ENCODE measurements at places on chromosomes 1 and 21.

GRCh38 chr21:45926281-45926680 lies 55.3 kb upstream of the COL6A1 start:
- DNase-seq = no peak

DNA sequence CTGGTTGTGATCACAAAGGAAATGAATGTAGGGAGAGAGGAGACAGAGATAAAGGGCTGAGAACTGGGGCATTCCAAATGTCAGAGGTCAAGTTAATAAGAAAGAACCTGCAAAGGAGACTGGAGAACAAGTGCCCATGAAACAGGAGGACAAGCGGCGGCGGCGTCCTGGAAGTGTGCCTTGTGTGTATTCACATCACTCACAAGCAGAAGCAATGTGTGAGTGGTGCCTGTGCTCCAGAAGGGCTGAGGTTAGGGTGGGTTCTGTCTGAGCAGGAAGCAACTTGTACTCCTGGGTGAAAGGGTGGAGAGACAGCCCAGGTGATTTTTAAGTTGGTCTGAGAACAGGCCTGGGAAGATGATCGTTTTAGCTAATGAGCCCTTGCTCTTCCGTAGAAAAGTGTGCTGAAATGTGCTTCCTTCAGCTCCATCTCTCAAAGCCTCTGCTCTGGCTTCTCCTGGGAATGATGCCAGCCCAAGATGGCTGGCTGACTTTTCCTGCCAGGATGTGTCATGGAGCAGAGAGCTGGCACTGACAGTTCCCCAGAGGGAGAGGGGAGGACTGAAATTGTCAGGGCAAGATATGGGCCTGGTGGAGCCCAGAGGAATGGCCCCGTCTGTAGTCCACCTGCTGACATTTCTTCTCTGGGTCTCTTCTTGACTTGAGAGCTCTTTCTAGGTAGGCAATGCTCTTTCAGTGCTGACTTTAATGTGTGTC lies 25.1 kb upstream of the PLEKHA6 start:
- no peak for DNase-seq

GRCh38 chr21:38293113-38293512 lies 36.3 kb downstream of the KCNJ15 start:
- DNase-seq = no peak

GRCh38 chr1:203072911-203073310 lies 12.9 kb downstream of the MYOG start:
- DNase-seq = no peak

DNA sequence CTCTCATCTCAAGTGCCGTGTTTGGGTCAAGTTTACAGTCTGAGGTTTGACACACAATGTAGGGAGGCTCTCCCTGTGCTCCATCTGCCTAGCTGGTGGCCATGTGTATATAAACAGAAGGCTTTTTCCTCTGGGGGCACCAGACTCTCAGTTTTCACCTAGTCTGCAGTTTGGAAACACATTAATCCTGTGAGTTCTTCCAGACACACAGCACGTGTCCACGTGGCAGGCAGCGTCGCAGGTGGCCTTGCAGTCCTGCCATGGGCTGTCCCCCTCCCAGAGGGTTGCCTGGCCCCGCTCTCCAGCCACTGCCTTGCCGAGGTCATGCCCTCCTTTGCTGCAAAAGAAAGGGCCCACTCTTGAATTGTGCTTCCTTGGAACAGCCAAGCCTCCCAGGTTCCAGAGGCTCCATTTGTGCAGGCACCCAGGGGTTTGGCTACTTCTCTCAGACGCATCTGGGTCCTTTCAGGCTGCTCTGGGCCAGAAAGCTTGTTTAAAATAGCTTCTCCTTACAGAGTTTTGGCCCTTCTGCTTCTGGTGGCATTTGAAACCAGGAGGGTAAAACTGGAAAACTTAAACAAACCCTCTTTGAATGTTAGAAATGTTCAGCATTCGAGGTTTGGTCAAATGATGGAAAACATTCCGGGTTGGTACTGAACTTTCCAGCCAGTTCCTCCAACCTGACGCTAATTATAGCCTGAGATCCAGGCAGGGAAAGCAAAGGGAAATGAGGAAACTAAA lies 4.4 kb upstream of the RUNX1 start:
- no peak for DNase-seq

DNA sequence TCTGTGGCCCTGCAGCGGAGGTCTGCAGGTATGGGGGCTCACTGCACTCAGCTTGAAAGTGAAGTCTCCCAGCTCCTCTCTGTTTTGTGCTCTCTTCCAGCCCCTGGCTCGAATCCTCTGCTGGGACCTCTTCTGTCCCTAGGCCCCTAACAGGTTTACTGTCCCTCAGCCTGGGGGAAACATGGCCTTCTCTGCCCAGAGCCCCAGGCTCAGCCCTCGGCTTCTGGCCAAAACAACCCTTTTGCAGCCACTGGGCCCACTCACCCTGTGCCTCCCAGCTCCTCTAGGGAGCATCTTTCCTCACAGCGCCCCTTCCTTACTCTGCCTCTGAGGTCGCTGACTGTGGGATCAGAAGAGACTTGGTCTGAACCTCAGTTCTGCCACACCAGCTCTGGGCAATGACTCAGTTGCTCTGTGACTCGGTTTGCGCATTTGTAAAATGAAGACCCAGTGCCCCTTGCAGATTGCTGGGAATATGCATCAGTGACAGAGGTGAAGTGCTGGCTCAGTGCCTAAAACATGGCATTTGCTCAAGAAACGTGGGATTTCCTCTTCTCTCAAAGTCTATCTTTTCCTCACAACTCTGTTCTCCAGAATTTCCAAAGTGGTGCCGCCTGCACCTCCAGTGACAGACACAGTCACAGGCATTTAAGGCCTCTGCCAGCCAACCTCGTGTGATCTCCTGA lies 26.5 kb upstream of the TENT5C start:
- no peak for DNase-seq

DNA sequence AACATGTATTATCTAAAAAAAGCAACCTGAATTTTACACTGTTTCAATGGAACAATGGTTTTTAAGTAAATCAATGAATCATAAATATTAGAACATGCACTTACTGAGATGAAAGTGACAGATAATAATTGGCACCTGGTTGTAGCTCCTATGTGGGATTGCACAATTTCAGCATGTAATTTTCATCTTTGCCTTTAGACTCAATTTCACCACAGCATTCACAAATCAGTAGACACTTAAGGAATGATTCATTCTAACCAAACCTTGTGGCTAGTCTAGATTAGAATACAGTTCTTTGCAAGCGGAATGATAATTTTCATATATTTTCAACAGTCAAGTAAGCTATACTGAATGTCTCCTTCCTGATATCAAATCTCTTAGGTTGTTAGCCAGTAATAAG lies 853.4 kb downstream of the KCNT2 start:
- no peak for DNase-seq

- no peak for DNase-seq
These were observed 64.7 kb downstream of the VPS26C start for GRCh38 chr21:37202221-37203110.

GRCh38 chr1:162091681-162092524 lies 22.4 kb downstream of the NOS1AP start:
- DNase-seq = no peak

- DNase-seq = no peak
These were observed 17.2 kb downstream of the KRTAP10-1 start for GRCh38 chr21:44522753-44523204.

DNA sequence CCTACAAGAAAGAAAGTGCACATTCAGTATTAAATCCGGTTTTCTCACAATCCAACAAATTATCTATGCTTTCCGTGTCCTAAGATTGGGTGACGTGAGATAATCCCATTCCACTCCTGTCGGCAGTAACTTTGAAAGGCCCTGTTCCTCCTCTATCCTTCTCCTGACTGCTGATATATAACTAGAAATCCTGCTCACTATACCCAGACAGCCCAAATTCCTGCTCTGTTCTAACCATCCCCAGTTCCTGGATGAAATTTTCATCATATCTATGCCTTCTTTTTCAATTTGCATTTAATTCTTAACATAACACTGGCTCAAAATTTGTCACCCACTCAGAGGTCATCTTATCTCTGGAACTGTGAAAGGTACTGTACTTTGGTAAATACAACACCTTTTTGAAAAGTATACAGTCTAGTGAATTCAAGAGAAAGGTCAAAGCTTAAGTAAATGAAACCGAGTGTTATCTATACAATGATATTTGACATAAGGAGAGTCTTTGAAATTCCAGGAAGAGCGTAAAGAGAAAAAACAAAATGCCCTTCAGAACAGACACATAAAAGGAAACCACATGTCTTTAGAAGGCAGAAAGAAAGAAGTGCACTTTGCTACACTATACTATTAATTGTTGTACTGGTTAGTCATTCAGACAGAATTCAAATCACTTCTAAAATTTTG lies 200.5 kb upstream of the NEGR1 start:
- no peak for DNase-seq

GRCh38 chr1:51284487-51284954 lies 45.8 kb downstream of the TTC39A start:
- DNase-seq = no peak

DNA sequence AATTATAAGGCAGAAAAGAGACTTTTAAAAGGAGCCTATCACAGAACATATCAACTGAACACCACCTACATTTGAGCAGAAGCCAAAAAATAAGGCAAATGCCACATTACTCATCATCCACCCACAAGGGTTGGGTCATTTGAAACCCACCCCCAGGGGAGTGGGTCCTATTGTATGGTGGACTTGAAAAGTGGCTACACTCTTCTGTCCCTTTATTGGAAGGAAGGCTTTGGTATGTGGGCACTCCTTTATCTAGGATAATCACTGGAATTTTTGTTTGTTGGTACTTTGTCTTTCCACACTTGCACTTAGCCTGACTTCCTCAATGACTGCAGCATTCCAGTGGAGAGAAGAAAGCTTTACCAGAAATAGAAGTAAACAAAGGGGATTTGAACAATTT lies 157.2 kb upstream of the COL11A1 start:
- DNase-seq = no peak

DNA sequence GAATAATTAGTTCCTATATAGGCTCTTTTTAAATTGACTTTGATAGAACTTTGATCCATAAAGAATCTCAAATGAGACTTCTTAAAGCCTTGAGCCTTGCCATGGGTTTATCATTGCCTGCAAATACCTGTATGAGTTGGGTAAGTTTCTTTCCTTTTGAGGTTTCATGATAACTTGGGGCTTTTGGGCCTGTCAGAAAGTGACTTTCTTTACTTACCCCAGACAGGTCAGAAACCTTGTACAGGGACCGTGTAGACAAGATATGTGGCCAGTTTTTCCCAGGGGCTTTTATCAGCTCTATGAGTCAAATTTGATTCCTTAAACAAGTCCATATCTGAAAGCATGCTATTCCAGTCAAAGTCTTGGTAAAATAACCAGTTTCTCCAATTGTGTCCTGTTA lies 17.3 kb downstream of the KCTD3 start:
- no peak for DNase-seq

- DNase-seq = no peak
These were observed 145.6 kb downstream of the NFIA start for GRCh38 chr1:61227857-61228550.

- DNase-seq = no peak
These were observed 56.4 kb downstream of the ELK4 start for GRCh38 chr1:205575294-205575885.

- DNase-seq = no peak
These were observed 67.0 kb upstream of the LBR start for GRCh38 chr1:225494789-225495359.

DNA sequence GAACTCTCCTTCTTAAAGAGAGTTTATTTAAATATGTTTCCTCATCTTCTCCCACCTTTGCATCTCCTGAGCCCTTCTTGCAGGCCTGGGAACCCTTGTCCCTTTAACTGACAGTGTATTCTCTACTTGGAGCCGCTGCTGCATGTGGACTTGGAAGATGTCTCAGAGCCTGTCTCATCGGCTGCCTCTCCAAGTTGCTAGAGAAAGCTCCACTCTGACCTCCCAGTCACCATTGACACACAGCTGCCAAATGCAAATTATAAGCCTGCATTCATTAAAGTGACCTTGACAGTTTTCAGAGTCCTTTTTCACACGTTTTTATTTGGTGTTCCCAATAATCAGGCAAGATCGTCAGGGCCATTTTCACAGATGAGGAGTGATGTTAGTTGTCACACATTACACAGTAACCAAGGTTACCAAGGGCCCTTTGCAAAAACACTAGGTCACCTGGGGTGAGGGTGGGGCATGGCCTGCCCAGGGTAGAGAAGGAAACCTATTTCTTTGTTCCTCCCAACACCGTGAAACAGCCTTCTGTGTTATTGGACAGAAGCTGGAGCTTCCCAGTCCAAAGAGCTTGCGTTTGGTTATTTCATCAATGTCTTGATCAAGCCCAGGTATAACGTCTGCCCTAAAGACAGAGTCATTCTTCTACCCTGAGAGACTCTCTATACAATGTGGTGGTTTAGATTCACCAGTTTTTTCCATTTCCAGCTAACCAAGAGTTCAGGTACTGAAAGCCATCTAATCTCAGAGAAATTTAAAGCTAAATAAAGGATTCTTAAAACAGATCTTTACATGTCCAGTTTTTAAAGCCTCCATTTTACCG lies 164.1 kb downstream of the GALNT2 start:
- DNase-seq = no peak

DNA sequence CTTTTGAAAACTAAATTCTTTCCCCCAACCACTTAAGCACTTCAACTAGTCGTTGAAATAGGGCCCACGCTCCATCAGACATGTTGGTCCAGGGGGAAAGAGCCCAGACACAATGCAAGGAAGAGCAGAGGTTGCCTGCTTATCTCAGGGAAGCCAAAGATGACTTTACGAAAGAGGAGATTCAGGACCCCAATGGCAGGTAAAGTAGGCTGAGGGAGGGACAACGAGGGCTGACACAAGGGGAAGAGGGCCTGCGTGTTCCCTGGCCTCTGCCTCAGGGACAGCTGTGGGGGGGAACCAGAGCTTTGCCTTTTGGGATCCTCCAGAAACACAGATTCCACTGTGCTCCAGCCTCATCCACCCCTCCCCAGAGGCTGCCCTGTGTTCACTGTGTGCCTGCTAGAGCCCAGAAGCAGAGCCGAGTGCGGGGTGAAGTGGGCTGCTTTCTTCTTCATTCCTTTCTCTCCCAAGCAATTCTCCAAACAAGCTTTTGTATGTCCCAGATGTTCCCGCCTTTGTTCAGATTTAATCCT lies 135.5 kb upstream of the GRIK3 start:
- DNase-seq = no peak

- DNase-seq = no peak
These were observed 297.7 kb downstream of the OMA1 start for GRCh38 chr1:58248791-58249190.

DNA sequence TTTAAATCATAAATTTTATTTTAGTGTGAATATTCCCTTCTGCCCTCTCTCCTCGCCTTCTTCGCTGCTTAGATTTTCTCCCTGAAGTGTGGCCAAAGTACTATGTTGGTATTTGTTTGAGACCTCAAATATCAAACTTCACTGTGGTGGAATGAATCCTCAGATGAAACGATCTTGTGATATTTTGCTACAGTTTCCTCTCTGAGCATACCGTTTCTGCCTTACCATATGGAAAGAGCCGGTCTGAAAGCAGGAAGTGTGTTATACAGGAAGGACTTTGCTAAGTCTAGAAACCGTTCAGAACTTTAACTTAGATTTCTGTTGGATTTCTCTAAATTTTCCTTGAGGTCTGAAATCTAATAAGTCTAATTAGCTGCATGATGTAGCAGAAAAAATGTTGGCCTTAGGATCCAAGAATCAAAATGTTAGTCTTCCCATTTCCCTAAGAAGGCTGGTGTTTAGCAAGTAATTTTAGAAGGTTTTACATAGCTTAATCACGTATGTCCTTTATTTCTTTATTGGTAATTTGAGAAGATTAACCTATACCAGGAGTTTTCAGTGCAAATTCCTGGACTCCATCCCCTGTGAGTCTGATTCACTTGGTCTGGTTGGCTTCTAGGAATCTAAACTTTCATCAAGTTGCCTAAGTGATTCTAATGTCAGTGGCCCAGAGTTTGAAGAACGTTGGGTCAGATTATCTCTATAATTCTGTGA lies 30.7 kb downstream of the SDCCAG8 start:
- no peak for DNase-seq

GRCh38 chr1:235156265-235156664 lies 4.8 kb downstream of the RBM34 start:
- no peak for DNase-seq

- no peak for DNase-seq
These were observed 90.4 kb downstream of the HHAT start for GRCh38 chr1:210418863-210419650.

All from substantia nigra (tissue), 51 donors.